Endodermal cell (in vitro differentiated cells): ENCODE measurements at places on chromosomes 12 and 14. TPM values are rescaled to one million over a fixed set of nuclear protein-coding genes. Genes with fewer than 3 reads are reported as not detected.
A peak's percentile ranks its signal among the peaks of the same experiment; 100 is the strongest.

The NGB gene
- not detected in 3 replicates for total RNA-seq

The NOVA1 gene
- 22.7 to 29.5 TPM (median 25.5 TPM) in 3 replicates for total RNA-seq

The ZBTB1 gene
- 30.8 and 32.4 TPM in 2 replicates for total RNA-seq

The LETMD1 gene
- 33.6 and 40.2 TPM in 2 replicates for total RNA-seq

The USP44 gene
- total RNA-seq: 8.7 to 19.7 TPM (median 17.5 TPM) in 3 replicates

The CPNE6 gene
- total RNA-seq: not detected in 2 replicates

The VDR gene
- total RNA-seq: 0.04 TPM in 1 of 2 replicates, not detected in the other

- no peak for DNase-seq
Measured at GRCh38 chr12:127650626-127651025, 616.3 kb upstream of the TMEM132C start.

DNA sequence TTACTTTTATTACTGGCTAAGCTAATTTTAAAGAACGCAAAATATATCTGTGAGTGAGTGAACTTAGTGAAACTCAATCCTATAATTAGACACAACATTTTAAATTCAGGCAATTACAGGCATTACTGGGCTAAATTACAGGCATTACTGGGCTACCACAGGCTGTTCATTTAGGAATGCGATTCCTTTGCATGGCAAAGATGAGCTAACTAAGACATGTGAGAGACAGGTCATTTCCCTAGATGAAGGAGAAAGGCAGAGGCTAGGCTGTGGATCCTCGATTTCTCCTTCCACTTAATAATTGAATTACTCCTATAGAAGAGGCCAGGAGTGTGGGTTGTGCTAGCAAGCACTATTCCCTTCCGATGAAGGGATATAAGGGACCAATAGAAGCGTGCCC lies 429.4 kb upstream of the LMO3 start:
- DNase-seq: no peak

GRCh38 chr12:3673981-3674708 lies 78.8 kb downstream of the CRACR2A start:
- no peak for DNase-seq

DNA sequence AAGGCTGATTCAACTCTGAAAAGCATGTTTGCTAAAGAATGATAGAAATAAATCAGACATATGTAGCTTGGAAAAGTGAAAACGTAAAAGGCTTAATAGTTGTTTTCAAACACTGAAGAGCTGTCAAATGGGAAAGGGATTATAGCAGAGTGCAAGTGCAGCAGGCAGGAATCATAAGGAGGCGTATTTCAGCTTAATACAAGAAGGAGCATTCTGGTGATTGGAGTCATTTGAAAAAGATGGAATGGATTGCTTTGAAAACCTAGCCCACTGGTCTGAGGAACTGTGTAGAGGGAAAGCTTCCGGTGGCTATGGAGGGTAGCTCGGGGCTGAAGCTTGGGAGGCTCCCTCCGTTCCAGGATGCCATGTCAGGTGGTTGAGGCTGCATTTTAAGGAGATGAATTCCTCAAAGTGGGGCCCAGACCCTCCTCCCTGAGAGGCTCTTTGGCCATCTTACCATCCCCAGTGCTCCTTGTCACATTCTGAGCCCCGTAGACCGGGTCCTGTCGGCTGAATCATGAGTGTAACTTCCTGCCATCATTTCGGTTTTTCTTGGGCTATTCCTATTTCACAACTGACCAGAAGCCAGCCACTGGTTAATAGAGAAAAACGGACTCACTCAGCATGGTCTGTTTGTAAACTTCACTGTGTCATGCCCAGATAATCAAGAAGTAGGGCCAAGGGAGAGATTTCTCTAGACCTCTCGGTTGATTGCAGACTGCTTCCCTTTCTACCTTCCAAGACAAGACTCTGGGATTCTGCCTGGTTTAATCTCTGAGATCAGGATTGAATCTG lies 6.5 kb downstream of the WNT5B start:
- no peak for DNase-seq

GRCh38 chr14:60565211-60565610 lies 56.3 kb downstream of the SIX6 start:
- no peak for DNase-seq

- DNase-seq: peak; percentile 86
Measured at GRCh38 chr12:57069523-57069922, 9.1 kb downstream of the NEMP1 start.

DNA sequence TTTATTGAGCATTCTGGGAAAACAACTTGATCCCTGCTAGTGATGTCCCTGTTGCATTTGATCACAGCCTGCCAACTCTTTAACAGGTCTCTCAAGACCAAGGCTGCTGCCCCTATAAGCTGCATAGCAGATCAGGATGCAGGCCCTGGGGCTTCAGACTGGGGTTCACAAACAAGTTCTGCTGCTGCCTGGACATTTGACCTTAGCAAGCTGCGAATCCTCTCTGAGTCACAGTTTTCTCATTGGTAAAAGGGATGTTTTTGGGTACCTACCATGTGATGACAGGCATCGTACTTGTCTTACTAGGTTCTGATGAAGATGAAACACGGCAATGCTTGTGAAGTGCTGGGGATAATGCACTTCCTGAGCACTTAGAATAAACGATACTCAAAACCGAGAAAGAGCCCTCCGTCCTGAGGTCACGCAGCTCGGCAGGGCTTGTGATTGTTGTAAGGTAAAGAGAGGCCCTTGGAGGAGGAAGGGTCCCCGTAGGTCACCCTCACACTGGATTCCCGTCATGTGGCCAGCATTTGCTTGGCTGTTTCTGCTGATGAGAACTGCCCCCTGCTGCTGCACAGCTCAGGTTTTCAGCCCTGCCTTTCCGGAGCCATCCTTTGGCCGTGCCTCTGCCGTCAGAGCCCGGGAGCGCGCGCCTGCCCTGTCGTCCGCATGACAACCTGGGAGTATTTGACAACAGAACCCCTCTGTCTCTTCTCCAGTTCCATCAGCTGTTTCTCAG lies 39.1 kb downstream of the TSPAN9 start:
- DNase-seq: no peak

DNA sequence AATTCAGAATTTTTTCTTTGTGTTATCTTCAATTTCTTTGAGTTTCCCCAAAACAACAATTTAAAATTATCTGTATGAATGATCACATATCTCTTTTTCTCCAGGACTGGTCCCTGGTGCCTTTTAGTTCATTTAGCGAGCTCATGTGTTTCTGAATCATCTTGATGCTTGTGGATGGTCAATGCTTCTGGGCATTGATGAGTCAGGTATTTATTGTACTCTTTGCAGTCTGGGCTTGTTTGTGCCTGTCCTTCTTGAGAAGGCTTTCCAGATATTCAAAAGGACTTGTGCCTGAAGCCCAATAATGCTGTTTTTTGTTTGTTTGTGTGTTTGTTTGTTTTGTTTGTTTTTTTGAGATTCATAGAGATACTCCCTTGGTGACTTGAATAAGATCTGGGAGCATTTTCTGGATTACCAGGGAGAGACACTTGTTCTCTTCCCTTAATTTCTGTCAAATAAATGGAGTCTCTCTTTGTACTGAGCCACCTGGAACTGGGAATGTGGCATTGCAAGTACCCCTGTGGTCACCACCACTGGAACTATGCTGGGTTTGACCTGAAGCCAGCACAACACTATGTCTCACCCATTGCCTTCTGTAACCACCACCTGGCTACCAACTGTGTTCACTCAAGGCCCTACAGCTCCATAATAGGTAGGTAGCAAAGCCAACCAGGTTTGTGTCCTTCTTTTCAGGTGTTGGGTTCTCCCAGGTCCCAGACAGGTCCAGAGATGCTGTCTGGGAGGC lies 56.3 kb downstream of the SLC6A15 start:
- DNase-seq: no peak

DNA sequence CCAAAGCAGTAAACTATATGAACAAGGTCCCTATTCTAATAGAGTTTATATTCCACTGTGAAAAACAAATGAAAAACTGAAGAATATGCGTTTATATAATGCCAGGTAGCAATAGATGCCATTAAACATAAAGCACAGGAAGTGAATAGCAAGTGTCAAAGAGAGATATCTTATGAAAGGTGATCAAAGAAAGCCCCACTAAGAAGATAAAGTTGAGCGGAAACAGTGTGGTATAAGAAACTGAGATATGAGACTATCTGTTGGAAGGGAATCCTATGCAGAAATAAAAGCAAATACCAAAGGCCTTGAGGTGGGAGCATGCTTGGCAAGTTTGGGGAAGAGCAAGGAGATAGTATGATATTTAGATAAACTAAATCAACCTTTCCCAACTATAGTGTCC lies 123.1 kb upstream of the FAR2 start:
- DNase-seq: no peak

GRCh38 chr12:4088451-4088850 lies 185.1 kb upstream of the CCND2 start:
- no peak for DNase-seq

DNA sequence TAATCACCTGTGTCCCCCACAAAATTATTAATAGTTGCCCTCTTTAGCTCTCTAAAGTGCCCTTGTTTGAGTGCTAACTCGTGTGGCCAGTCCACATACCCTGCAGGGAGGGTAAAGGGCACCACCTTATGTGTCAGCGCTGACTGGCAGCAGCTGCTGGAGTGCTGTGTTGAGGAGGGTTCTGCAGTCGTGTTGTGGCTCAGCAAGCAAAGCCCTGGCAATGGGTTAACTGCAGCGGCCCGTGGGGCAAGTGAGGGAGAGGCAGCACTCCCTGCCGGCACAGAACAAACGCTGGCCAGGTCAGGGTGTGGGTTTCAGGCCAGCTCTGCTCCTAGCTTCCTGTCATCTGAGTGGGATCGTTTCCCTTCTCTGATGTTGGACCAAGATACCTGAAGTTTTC lies 369.8 kb downstream of the CACNA1C start:
- no peak for DNase-seq

GRCh38 chr12:122205053-122205925 lies 1.8 kb downstream of the B3GNT4 start:
- peak; percentile 77 for DNase-seq

- DNase-seq: peak; percentile 86
Measured at GRCh38 chr12:123808167-123808566, 46.1 kb downstream of the DNAH10 start.

DNA sequence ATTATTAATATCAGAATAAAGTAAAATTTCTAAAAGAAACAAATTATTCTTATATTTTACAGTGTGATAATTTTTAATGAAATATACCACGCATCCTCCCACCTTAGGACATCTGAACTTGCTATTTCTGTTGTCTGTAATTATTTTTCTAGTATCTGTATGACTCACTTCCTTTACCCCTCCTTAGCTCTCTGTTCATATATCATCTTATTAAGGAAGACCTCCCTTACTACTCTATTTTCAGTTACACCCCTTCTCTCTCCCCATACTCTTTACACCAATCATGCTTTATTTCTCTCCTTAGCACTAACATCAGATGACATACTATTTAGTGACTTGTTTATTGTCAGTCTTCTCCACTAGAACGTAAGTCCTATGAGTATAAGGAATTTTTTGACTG lies 34.2 kb upstream of the C12orf50 start:
- DNase-seq: no peak

GRCh38 chr12:14567351-14568162 lies at the start of gene PLBD1:
Gene PLBD1, minus strand, starts transcription at chr12:14567883. Its CDS starts 187 bp downstream, at chr12:14567696.
- peak; percentile 92 for DNase-seq

- no peak for DNase-seq
Measured at GRCh38 chr12:44708218-44708617, 167.9 kb downstream of the NELL2 start.

GRCh38 chr14:101960225-101960624 lies 4.1 kb upstream of the DYNC1H1 start:
- peak; percentile 81 for DNase-seq

- peak; percentile 46 for DNase-seq
Measured at GRCh38 chr12:49888461-49889151, 15.1 kb downstream of the FAIM2 start.
